ENCODE measurements at places on chromosomes 2 and 18.

GRCh38 chr2:85545780-85546240 lies 6.8 kb downstream of the MAT2A start:
- no peak for DNase-seq

GRCh38 chr18:35345460-35345921 lies 1.3 kb upstream of the ZNF24 start:
- DNase-seq: peak; percentile 39

- DNase-seq: no peak
These were observed 490.9 kb downstream of the RNF144A start for GRCh38 chr2:7407906-7408680.

DNA sequence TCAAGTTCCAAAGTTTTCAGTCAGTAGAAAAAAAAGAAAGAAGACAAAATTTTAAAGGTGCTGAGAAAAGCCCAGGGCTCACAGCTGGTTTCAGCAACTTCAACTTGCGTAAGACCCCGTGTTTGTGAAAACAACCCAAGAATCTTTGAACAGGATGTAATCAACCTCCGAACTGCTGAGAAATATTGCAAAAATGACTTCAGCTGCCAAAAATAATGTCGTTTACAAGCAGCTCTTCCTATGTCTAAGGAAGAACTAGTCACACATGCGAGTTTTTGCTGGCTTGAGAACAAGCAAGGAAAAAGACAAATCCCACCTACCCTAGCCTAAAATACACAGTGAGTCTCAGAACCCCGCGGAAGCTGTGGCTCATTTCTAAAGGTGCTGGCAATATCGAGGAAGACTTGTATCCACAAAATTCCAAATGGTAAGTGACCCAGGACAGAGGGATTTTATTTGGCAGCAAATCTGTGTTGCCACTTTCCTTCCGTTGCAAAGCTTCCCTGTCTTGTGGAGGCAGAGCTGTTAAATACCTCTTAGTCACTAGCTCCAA lies 59.8 kb upstream of the SLC8A1 start:
- peak; percentile 38 for DNase-seq

- no peak for DNase-seq
These were observed 85.1 kb downstream of the SERPINB8 start for GRCh38 chr18:64055019-64055418.

DNA sequence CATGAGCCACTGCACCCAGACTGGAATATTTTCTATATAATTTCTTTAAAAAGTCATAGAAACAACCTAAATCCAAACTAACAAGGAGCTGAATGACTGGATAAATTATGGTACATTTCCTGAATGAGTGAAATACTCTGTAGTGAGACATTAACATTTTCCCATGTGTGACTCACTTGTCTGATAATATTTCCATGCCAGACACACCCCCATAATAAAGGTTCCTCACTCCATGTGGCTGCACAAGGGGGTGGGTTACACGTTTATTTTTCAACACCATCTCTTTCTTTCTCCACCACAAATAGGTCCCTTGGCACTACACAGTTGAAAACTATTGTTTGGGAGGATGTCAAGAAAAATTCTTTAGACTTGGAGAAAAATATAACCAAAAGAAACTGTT lies 266.3 kb upstream of the LYPD1 start:
- DNase-seq: no peak

GRCh38 chr2:8437228-8437948 lies 244.5 kb upstream of the ID2 start:
- DNase-seq: no peak

- DNase-seq: no peak
These were observed 100.2 kb upstream of the CDC42EP3 start for GRCh38 chr2:37771600-37772088.

DNA sequence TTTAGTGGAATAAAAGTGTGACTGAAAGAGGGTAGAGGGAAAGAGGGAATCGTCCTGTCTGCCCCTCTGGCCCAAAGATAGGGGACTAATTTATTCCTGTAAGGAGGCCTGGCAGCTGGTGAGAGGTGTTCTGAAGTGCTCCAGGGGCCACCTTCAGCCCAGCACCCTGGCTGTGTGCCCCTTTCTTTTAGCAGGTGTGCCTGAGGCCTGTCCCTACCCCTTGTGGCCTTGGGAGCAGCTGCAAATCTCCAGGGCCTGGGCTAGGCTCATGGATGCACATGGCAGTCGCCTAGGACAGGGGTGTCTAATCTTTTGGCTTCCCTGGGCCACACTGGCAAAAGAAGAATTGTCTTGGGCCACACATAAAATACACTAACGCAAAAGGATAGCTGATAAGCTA lies 37.3 kb downstream of the FHOD3 start:
- no peak for DNase-seq

- DNase-seq: no peak
These were observed 77.8 kb upstream of the TACR1 start for GRCh38 chr2:75277111-75277510.

DNA sequence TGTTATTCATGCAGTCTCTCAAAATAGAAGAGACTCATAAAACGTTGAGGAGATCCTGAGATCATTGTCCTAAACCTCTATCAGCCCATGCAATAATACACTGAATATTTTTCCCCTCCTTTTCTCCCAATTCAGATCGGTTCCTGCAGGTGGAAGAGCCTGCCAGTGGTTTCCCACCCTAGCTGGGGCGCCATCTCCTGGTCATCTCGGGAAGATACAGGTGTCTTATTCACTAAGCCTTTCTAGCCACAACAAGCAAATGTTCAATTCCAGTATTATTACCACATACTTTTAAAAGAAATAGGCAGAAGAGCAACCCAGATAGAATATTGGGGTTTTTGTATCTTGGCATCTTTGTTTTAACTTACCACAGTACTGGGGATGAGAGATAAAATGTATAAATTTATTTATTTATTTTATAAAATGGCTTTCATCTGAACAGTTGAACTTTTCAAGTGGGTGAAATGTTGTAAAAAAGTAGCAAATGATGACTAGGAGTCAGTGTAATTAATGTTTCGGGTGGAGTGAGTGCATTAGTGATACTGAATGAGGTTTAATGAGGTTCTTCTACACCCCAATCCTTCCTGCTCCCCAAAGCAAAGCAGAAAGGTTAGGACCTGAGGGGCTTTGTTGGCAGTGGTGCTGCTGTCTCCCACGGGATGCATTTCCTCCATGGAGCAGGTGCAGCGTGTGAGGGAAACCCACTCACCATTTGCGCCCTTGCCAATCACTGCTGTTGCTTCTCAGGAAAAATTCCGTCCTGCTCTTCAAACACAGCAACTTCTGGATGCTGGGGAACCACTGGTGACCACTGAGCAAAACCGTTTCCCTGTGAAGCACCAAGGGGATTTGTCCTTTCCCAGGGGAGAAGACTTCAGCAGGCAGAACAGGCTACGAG lies 147.1 kb upstream of the FHL2 start:
- peak; percentile 56 for DNase-seq

DNA sequence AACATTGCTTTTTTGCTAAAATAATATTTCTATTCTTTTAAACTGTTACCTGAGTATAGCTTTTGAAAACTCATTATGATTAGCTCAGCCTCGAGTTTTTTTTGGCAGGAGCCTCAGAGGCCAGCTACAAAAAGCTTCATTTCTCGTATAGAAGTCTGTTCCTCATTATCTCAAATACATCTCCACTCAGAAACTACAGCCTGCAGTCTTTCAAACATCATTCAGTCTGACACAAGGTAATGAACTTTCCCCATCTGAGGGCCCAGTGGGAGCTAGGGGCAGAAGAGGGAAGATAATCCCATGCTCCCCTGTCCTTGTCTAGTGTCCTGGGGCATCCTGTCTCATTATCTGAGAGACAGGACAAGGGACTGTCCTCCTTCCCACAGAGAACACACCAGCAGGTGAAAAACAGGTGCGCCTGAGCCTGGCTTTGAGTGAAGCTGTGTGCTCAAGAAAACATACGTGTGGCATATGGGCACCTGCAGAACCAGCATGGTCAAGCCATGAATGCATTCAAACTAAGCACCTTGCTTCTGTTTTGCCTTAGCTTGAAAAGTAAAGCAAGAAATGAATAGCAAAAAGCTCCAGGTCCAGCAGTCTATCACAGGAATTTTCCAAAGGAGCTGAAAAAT lies 247.5 kb downstream of the MREG start:
- no peak for DNase-seq

DNA sequence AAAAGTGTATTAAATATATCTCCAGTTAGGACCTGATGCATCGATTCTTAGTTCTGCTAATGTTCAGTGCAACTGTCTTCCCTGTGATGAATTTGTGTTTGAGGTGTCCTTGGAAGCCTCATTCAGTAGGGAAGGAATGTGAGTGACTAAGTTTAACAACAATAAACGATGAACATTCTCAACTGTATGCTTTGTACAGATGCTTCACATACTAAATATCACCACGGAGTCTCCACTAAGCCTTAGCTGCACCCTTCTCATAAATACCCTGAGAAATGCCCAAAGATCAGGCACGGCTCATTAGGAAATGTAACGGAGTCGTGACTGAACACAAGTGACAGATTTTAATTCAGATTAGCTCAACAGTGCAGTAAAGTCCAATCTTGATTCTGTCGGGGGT lies 24.4 kb upstream of the AGFG1 start:
- DNase-seq: no peak

DNA sequence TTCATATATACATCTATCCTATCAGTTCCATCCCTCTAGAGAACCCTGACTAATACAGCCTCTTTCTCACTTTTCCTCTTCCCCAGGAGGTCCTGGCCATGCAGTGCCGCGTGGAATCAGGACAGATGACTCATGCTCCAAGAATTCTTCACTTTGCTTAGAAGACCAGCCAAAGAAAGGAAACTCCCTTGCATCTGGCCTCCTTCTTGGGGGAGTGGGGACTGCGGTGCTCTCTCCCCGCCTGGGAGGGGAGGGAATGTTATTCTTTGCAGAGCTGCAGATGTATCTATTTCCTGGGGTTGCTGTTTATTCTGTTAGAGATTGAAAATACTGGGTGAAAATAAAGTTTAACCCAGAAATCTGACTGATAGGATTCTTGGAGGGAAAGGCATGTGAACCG lies 111.5 kb upstream of the SH3BP4 start:
- DNase-seq: peak; percentile 58

DNA sequence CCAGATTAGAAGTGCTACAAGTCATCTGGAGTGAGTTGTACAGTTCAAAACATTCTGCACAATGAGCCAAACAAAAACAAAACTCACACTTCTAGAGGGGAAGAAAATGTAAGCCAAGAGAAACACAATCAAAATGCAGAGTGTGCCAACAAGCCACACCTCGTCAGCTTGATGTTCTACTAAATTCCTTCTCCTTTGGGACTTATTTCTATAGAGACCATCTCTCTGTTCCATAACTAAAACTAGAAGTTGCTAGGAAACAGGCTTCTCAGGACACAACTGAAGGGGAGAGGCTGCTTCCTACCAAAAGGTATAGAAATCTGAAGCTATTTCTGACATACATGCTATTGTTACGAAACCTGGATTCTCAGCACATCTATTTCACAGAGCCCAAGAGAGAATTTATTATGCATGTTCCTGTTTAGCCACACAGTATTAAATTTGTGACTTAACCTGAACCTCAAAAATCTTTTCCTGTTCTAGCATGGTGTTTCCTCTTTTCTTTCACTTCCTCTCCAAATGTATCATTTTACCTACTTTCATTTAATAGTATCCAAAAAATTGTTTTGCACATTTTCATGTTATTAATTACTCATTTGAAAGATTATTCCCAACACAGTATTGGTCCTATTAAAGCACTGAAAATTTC lies 211.4 kb upstream of the CCDC150 start:
- no peak for DNase-seq

DNA sequence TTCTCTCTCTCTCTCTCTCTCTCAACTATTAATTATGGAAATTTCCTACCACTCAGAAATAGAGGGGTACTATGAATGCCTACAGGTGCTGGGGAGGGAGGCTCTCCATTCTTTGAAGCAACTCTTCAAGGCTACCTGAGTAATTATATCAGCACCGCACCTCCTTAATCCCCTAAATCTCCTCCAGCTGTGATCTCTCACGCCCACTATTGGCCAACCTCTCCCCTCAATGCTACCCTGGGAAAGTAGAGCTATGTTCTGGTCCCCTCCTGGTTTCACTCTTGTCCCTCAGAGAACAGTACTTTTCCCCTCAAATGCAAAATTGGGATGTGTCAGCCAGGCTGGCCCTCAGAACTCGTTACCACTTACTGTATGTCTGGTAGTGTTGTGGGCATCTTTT lies 1.6 kb downstream of the MOCOS start:
- no peak for DNase-seq
